Stimulated activated CD8-positive, alpha-beta memory T cell treated with anti-CD3 and anti-CD28 coated beads, Interleukin-2, amount 100 ng/mL, for 48 hours (primary cell): ENCODE measurements at places on chromosomes 6 and 20.
A peak's percentile ranks its signal among the peaks of the same experiment; 100 is the strongest.

DNA sequence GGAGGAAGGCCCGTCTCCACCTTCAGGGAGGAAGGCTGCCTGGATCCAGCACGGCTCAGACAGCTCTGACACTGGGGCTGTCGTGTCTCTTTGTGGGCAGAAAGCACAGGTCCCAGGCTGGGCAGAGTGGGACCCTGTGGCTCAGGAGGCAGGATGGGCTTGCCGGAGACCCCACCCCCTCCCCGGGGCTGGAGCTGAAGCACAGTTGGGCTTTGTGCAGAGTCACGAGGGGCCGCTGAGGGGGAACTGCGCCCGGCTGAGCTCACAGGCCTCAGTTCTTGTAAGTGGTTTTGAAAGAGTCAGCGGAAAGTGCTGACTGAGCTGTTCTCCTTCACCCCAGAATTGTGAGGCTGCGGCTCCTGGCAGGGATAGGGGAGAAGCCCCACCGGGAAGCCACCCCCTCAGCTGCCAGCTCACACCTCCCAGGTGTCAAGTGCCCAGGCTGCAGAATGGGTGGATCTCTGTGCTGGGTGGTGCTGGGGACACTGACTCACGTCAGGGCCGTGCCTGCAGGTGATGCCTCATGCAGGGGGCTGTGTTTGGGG, 145.5 kb upstream of the RNF24 start:
- DNase-seq = peak; percentile 36

DNA sequence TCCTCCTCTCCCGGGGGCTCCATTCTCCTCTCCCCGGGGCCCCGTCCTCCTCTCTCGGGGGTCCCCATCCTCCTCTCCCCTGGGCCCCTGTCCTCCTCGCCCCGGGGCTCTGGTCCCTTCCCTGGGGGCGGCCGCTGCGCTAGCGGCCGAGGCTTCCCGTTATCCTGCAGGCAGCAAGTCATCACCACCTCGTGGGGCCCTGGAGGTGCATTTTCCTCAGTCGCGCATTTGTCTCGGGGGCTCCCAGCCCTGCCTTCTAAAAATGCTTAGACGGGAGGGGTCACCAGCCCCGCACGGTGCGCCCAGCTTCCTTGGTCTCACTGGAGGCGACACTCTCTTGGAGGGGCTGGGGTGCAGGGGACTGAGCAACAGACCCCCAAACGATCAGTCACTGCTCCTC, 216.5 kb downstream of the QKI start:
- no peak for DNase-seq

GRCh38 chr6:156618600-156619205, 158.5 kb upstream of the ARID1B start:
- no peak for DNase-seq

DNA sequence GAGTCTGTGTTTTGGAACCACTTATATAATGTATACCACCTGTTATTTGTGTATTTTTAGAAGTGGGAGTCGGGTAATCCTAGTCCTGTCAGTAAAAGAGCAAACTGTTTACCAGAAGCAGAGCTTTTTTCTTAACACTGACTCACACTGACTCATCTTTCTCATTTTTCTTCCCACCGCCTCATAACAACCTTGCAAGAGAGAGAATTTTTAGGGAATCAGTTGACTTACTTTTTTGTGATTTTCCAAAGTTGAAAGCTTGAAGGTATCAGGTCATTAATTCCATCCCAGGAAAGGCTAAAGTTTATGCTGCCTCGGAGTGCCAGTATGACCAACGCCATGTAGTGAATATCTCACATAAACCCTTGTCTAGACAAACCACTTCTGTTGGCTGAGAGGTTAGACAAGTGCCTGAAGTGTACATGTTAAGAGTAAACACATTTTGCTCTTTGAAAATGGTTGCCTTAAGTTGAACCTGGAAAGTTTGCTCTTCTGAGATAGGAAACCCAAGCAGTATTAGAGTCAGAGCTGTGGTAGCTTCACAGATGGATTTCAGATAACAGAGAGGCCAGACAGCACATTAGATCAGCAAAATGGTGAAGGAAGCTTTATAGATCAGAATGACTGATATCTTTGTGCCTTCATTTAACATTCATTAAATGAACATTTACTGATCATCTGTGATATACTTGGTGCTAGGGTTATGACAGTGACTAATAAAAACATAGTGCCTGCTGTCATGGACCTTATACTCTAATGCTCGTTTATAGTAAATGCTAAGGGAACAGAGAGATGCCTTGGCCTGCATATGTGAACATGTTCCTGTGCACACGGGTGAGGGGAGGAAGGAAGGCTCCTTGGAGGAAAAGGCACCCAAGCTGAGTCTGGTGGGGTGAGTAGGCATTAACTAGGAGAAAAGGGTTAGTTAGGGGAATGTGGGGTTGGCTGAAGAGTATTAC, 29.1 kb upstream of the PKIG start:
- DNase-seq = no peak

GRCh38 chr6:137848672-137849071, 18.4 kb upstream of the TNFAIP3 start:
- DNase-seq = no peak

DNA sequence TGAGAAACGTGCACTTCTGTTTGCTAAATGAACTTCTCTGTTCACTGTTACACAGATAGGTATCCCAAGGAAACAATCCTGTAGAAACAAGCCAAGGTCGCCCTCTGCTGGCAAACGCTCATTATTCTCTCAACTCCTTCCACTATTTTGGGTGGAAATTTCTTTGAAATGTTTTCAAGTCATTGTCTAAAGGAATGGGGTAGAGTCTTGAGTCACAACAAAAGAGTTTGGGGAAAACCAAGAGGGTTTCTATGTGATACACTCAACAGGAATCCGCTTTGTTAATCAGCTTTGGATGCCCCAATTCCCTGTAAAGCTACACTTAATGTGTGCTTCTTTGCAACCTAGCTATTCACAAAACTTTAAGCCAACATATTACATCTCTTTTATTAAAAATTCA, 4.6 kb upstream of the RAE1 start:
- DNase-seq = peak; percentile 67

DNA sequence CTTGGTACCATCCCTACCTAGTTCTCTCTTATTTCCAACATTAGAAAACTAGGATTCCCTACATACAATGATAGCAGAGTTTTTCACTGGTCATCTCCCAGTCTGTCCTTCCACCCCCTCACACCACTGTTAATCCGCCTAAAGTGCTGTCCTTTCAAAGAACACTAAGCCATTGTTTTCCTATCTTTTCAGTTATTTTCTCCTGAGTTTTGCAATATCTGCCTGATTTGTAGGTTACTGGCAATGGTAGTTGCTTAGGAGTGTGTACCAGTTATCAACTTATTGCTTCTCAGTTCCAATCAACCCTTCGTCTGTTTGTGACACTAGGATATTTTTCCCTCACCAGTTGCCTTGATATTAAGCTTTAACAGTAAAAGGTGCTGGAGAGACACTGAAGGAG, 135.0 kb downstream of the EPM2A start:
- no peak for DNase-seq

DNA sequence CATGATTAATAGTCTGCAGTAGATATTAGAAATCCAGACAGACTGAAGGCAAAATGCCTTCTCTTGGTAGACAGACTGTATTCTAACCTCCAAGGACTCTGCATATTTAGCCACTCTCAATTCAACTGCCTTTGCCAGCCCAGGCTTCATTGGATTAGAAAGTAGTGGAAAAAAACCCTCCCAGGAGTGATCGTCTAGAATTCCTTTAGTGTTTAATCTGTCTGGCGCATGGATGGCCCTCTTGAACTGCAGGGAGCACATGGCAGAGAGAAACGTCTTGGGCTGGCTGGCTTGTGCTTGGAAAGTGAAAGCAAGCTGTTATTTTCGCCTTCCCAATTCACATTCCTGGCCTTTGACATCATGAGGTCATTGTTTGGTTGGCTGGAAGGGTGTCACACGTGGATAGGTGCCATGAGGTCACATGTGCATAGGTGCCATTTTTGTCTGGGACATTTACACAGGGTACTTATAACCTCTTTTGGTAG, 30.9 kb upstream of the NEDD9 start:
- DNase-seq = no peak

DNA sequence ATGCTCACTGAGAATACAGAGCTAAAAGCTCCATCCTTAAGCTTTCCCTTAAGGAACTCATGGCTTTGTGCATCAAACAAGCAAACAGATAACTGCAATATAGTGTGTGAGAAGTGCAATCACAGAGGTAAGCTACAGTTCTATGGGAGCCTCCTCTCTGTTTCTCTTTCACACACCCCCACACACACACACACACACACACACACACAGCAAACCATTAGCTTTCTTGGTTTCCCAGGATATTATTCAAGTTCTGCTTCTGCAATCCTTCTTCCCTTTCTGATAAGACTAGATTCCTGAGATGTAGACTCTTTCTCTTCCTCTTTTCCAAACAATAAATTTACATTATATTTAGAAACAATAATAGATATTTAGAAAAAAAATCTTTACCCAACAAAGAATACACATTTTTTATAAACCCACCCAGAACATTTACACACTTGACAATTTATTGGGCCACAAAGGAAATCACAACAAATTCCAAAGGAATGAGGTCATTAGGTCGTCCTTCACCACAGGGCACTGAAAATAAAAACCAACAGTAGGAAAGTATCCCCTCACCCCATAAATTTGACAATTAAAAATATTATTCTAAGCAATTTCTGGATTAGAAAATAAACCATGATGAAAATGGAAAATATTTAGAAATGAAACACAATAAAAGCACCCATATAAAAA, 9.3 kb upstream of the GFOD1 start:
- no peak for DNase-seq

DNA sequence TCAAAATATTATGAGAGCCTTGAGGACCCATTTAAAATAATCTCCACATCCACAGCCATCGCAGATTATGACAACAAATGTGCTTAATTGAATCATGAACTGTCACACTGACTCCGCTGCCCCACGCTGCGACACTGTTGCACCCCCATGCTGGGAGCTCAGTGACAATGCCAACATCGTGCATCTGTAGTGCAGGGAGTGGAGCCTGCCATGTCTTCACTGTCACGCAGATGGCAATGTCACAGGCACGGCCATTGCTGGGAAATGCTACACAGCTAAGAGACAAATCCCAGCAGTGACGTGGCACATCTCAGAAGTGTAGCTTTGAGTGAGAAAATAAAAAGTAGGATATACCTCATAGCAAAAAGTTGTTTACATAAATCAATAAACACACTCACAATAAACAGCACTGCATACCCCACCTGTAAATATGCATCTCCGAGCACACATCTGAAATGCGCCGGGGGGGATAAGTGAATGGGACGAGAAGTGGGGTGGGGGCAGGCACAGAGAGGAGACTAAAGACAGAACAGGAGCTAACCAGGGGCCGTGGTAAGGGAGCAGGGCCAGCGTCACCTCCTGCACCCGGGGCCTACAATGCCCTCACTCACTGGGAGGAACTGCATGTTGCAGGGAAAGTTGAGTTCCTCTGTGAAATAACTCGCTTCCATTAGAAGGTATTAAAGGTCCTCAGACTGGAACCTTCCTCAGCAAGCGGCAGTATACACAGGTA, 349.9 kb downstream of the THBS2 start:
- no peak for DNase-seq

GRCh38 chr6:9537381-9537780, 877.5 kb downstream of the TFAP2A start:
- no peak for DNase-seq

DNA sequence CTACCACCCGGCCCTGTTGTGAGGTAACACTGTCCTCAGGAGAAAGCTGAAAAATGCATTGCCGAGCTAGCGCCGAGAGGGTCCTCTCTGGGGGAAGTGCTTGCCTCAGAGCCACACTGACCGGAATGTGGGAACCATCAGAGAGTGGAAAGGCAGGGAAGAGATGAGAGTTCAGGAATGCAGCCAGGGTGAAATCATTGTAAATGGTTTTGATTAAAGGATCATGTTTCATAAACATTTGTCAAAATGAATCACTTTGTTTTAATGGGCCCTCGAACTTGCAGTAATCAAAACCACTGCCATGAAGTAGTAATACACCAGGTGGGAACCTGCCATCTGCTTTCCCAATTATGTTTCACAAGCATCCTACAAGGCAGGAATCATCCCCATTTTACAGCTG, 16.9 kb upstream of the IL17F start:
- DNase-seq = no peak

GRCh38 chr6:69907981-69908498, 41.7 kb downstream of the COL19A1 start:
- DNase-seq = no peak

DNA sequence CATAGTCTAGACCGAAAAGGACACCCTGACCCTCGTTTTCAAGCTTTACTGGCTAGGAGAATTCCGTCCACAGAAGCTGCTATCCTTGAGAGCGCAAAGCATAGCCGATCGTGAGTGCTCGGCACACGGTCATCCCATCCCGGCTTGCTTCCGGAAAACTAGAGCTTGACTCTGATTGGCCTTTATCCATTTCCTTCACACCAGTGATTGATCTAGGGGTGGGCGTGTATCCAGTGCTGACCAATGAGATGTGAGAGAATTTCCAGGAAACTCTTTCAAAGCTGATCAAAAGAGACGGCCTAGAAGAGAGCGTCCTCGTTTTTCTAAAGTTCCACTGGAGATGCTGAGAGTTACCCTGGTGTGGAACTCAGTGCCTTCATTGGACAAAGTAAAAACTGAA, 41.0 kb upstream of the NFATC2 start:
- no peak for DNase-seq

GRCh38 chr6:135815216-135815615, 36.3 kb upstream of the PDE7B start:
- no peak for DNase-seq

DNA sequence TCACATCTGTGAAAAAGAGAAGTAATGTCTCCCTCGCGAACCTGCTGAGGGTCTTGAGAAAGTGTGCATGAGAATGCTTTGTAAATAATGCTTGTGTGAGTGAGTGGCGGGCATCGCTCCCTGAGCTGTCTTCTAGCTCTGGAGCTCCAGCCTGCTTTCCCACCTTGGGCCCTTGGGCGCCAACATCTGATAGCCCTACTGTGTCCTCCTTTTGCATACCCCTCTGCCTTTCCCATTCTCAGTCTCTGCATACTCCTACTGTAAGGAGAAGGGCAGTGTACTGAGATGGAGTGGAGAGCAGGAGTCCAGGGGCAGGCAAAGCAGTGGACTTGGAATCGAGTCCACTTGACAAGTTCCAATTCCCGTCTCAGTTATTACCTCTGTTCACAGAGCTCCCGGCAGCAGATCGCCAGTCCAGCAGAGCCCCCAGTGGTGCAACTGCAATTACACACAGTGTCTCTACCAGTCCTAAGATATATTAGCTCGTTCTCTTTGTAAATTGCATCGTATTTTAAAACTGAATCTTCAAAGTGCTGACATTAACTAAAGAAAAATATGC, 847 bp upstream of the NCR2 start:
- no peak for DNase-seq

- DNase-seq = no peak
Observed at GRCh38 chr6:136037876-136038460, 186.5 kb downstream of the PDE7B start.

GRCh38 chr6:53342217-53342616, 6.5 kb downstream of the ELOVL5 start:
- DNase-seq = no peak

- DNase-seq = no peak
Observed at GRCh38 chr6:81130061-81130460, 622.4 kb downstream of the TENT5A start.

- no peak for DNase-seq
Observed at GRCh38 chr6:22332711-22333110, 35.9 kb upstream of the PRL start.

- DNase-seq = no peak
Observed at GRCh38 chr6:56270812-56271441, 23.5 kb upstream of the COL21A1 start.
